Stimulated activated CD4-positive, alpha-beta T cell treated with anti-CD3 and anti-CD28 coated beads, Interleukin-4, amount 100 ng/mL, for 24 hours (primary cell): ENCODE measurements at places on chromosomes 1 and 21.
A peak's percentile ranks its signal among the peaks of the same experiment; 100 is the strongest.

- DNase-seq = no peak
These were observed 5.2 kb upstream of the ZNF678 start for GRCh38 chr1:227557962-227558725.

DNA sequence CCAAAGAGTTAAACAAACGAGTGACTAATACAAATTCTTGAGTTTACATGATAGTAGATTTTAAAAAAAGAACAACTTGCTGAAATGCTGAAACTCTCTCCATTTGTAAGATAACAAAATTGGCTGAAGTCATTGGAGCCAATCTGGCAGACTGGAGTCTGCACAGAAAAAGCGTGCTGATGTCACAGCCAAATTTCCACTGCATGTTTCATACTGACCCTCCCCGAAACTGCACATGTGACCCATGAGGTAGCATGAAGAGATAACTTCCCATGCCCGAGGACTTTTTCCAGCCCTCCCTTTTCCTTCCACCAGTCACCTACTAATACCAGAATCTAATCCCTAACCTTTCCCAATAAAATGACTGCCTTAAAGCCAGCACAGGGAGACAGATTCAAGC, 1.2 kb upstream of the LELP1 start:
- DNase-seq = no peak

GRCh38 chr1:4090976-4091660, 191.0 kb upstream of the C1orf174 start:
- no peak for DNase-seq

DNA sequence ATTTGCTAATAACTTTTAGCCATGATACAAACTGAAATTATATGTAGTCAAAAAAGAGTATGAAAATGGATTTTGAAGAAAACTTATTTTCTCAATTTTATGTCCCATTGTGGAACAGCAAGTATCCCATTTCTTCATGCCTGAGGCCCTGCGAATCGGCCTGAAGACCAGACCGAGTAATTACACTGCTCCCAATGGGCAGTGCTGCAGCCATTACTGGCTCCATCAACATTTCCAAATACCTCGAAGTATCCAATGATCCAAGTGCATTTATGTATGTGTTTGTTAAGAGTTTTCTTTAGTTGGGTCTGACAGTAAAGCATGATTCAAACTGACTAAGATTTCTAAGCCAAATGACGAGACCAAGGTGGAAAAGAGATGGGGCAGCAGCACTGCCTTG, 44.4 kb downstream of the HSF2BP start:
- DNase-seq = no peak

GRCh38 chr1:110602466-110602865, 3.7 kb downstream of the KCNA2 start:
- DNase-seq = no peak

DNA sequence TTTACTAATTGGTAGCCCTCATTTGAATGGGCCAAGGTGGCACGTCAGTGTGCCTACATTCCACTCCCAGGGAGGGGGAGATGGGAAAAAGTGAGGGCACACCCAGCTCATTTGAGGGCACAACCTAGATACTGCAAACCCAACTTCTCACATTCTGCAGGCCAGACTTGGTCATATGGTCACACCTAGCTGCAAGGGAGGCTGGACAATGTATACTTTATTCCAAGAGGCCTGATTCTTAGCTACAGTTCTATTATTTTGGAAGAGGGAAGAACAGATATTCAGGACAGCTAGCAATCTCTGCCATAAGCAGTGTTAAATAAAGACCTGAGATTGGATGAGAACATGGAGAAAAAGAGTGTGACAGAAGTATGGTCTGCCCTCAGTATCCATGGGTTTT, 180.4 kb downstream of the ROR1 start:
- no peak for DNase-seq

DNA sequence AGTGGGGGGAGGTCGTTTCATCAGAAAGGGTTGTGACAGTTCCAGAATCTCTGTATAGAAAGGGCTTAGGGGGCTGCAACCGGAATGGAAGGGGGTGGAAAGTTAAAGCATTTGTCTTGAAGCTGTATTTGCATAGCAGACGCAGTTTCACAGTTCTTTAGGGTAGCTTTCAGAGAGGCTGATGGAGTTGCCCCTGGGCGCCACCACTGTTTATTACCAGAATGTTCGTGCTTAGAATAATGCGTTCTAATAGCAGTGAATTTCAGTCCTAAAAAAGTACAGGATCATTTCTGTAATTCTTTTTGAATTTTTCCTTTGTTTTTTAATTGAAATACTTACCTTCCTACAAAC, 1.3 kb downstream of the EXO1 start:
- DNase-seq = no peak

- DNase-seq = peak; percentile 43
These were observed 29.4 kb downstream of the MRPL37 start for GRCh38 chr1:54229281-54229891.

- no peak for DNase-seq
These were observed 587 bp upstream of the SLC25A34 start for GRCh38 chr1:15735304-15736037.
